ENCODE measurements at places on chromosomes 6 and 20.
A peak's percentile ranks its signal among the peaks of the same experiment; 100 is the strongest.

DNA sequence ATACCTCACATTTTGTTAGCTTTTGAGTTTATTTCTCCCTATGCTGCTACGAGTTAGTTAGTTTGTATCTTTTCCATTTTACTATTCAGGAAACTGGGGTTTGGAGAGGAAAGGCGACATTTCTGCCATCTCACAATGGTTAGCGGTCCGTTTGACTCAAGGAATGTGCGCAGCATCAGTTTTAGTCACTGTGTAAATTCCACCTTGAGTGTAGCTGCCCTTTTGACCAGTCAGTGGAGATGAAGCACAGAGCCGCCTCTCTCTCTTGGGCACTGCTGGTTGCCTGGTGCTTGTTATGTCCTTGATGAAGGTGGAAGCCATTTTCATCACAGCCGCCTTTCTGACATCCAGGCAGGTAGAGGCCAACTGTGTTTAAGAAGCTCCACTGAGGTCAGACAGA is 185.5 kb downstream of the SCP2D1 start:
- no peak for DNase-seq

DNA sequence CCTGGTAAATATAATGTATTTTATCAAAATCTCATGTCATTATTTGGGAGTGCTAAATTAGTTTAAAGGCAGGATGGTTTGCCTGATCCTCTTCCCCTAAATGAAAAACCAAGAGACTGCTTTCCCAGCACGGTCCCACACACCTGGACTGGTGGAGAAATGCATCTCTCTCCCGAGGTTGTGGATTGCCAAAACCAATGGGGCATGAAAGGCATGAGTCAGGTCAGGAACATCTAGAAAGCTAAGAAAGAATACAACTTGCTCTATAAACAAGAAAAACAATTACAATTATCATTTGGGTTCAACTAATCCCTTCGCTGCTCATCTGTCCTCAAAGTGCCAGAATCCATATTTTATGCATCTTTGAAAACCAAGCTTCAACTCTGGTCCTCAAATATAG is 308.3 kb upstream of the IRAK1BP1 start:
- no peak for DNase-seq

- DNase-seq: no peak
Observed at GRCh38 chr20:32434434-32434833, 76.3 kb downstream of the ASXL1 start.

- peak; percentile 53 for DNase-seq
Observed at GRCh38 chr6:129748212-129748900, 38.4 kb upstream of the ARHGAP18 start.

DNA sequence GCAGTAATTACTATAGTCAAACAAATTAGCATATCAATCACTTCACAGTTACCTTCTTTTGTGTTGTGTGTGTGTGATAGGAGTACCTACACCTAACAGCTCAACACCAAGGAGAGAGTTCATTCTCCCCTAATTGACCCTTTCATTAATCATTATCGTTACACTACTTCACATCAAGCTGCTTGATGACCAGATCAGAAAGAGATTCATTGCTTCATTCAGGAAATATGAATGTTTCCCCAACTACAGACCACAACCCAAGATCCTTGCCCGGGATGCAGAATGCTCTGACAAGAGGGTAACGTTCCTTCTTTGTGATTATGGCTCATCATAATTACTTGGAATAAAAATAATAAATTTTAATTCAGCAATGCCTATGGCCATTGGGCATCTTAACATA is 132.7 kb downstream of the PKHD1 start:
- no peak for DNase-seq

GRCh38 chr20:52259295-52259694 is 67.7 kb upstream of the ZFP64 start:
- DNase-seq: no peak

GRCh38 chr20:45020236-45020886 is 54.0 kb downstream of the STK4 start:
- DNase-seq: no peak

DNA sequence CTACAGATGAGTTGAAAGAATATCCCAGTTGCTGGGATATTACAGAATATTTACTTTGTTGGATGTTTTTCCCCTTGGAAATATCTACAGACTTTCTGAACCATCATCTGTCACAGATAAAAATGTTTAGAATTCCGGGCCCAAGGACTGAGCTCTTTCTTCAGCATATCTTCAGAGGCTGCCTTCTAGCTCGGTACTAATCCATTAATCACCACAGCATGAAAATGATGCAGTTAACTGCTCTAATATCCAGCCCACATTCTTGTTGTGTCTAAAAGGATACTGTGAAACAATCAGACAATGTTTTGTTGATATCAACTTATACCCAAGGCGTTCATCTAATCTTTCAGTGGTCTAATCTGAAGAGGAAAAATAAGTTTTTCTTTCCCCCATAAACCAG is 247.4 kb downstream of the TBC1D32 start:
- no peak for DNase-seq

DNA sequence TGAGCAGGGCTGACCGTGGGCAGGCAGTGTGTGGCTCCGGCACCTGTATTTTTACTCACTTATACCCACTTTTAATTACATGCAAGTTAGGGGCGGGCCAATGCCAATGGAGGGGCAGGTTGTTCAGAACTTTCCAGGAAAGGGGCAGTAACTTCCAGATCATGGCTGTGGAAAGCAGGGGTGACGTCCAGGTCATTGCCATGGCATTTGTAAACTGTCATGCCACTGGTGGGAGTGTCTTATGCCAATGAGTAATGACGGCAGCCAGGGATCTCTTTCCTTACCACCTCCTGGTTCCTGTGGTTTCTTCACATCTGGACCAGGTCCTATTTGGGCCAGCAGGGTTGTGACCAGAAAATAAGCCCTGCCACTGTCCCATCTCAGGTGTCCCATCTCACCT is 258.7 kb downstream of the THBS2 start:
- no peak for DNase-seq

- DNase-seq: no peak
Observed at GRCh38 chr6:107344981-107345380, 114.4 kb downstream of the PDSS2 start.

- DNase-seq: no peak
Observed at GRCh38 chr6:71226151-71226550, 62.5 kb upstream of the OGFRL1 start.

GRCh38 chr6:75802366-75802765 is 53.3 kb downstream of the MYO6 start:
- DNase-seq: no peak

- DNase-seq: no peak
Observed at GRCh38 chr20:32520927-32521203, 64.3 kb downstream of the NOL4L start.

DNA sequence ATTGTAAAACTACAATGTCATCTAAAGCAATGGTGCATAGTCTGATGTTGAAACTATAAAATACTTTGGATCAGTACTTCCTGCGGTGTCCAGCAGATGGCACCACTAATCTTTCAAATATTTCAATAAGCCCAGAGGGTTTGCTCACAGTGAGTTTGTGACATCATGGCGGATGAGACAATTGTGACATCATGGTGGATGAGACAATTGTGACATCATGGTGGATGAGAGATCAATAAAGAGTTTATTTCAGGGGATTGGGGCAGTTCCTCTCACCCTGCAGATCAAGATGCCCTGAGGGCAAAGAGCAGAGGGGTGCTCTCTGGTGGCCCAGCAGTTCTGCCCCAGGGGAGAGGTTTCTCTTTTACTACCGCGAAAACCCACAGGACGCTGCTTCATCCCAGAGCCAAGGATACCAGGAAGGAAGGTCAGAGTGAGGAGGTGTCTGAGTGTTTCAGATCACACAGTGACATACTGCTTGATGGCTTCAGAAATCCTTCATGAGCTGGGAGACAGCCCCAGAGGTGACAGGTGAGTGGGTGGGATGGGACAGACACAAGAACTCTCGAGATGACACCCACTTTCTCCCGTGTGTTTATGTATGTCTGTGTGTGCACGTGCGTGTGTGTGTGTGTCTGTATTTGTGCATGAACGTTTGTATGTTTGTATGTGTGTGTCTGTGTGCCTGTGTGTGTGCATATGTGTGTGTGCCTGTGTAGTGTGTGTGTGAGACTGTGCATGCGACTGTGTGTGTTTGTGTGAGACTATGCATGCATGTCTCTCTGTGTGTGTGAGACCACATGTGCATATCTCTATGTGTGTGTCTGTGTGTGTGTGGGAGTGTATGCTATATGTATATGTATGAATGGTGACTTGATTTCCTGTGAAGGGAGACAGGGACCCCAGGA is 7.3 kb upstream of the ULBP2 start:
- peak; percentile 58 for DNase-seq

DNA sequence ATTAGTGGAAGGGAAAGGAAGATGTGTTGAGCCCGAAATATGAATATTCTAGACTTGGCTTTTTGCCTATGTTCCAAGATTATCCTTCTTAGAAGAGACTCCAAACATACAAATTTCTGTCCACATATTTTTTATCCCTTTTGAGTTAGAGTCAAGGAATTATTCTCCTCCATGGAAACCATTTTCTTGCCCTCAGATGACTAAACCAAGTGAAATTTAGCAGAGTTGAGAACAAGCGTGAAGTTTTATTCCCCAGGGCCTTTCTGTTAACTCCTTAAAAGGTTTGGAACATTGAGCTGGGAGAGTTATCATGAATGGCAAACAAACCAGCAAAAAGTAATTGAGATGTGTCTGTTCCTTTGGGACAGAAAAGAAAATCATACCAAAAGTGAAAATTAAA is 286.1 kb upstream of the PLCB4 start:
- DNase-seq: no peak

GRCh38 chr6:111843347-111844147 is 29.7 kb downstream of the FYN start:
- DNase-seq: peak; percentile 94

DNA sequence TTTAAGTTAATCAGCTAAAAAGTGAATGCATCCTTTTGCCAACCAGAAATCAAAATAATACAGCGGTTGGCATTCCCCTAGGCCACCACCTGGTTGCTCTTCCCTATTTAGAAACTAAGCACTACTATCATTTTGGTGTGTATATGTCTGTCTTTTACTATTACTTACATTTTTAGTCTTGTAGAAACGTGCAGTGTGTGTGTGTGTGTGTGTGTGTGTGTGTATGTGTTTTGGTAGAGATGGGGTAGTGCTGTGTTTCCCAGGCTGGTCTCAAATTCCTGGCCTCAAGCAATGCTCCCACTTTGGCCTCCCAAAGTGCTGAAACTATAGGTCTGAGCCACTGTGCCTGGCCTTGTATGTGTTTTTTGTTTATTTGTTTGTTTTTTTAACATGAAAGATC is 27.4 kb downstream of the MYO6 start:
- no peak for DNase-seq

- DNase-seq: no peak
Observed at GRCh38 chr20:24132246-24132645, 143.7 kb upstream of the GGTLC1 start.

DNA sequence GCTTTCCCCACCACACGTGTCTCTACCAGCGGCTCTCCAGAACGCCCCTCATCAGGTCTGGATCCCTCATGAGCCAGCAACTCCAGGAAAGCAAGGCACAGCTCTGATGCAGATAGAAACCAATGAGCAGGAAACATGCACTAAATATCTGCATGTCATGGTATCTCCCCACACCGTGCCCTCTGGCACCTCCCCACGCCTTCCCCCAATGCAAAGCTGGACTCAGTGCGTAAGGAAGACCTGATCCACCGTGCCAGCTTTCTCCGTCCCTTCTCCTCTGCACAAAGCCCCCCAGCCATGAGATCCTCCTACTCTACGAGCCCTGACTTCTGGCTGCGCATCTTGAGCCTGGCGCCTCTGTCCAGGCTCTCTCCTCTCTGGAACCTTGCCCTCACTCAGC is 9.4 kb downstream of the PDE10A start:
- DNase-seq: no peak

DNA sequence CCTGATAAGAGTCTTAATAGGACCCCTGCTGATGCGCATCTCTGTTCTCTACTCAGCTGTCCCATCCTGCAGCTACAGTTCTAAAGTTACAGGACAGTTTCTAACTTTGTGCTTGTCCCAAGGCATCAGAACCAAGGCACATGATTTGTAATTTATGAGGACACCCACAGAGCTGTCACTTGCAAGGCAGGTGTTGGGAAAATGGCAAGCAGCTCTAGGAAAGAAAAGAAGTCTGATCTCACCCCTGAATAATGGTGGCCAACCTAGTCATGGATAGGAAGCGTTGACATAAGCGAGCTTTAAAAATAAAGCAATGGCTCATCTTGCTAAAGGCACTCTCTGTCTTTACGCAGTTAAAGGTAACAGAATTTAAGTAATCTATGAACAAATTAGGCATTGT is 127.6 kb upstream of the VGLL2 start:
- no peak for DNase-seq

GRCh38 chr6:11552442-11552841 is 14.9 kb downstream of the TMEM170B start:
- peak; percentile 34 for DNase-seq

DNA sequence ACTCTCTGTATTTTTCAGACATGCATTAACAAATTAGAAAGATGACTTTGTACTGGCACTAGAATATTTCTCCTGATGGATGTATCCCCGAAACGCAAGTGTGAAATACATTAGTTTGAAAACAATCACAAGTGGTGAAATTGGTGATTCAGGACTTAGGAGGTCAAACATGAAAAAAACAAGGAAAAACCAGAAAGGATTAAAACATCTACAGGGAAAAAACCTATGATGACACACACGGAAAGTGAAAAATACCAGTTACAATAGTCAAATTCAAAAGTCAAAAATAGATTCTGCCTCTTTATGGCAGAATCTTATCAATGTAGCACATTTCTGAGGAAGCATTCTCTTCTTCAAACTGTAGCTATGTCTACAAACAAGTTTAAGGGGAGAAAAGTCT is 129.0 kb upstream of the SGK1 start:
- no peak for DNase-seq

DNA sequence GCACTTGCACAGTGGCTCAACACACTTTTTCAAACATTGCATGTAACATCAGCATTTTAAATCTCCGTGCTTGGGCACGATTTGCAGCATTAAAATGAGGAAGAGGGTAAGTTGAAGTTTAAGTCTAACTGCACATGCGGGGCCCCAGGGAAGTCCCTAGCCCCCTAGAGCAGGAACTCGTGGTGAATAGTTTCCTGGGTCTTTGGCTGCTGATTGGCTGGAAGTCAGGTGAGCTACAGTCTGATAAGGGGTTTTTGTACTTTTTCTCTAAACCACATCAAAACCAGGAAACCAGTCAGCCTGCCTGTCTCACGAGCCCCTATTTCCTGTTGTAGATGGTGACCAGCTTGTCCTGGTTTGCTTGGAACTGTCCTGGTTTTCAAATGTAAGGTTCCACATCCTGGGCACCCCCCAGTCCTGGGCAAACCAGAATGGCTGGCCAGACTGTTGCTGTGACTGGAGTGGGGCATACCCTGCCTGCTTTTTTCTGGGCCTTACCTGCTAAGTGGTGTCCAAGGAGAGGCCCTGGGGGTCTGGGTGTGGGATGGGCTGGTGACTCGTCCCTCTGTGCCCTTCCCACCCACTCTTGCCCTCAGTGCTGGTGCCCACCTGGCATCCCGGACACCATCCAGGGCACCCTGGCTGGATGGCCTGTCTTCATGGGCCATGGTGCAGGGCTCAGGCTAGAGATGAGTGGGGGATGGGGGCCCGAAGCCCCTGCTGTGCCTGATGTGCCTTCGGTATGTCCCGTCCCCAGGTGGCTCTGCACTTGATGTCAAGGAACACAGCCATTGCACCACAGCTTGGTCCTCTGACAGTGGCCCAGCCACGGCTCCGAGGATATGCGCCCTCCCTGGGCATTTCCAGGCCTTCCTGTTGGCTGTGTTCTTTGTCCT is 31.8 kb downstream of the SUN5 start:
- peak; percentile 78 for DNase-seq

- DNase-seq: no peak
Observed at GRCh38 chr6:163548624-163549023, 134.1 kb downstream of the QKI start.

- DNase-seq: peak; percentile 73
Observed at GRCh38 chr20:38873050-38873581, 53.1 kb upstream of the FAM83D start.

GRCh38 chr6:105051941-105052471 is 95.1 kb downstream of the LIN28B start:
- DNase-seq: no peak
